ENCODE measurements at places on chromosomes 6 and 20.
A peak's percentile ranks its signal among the peaks of the same experiment; 100 is the strongest.

- DNase-seq, result no peak
These were observed 22.2 kb downstream of the PSMG4 start for GRCh38 chr6:3280866-3281465.

DNA sequence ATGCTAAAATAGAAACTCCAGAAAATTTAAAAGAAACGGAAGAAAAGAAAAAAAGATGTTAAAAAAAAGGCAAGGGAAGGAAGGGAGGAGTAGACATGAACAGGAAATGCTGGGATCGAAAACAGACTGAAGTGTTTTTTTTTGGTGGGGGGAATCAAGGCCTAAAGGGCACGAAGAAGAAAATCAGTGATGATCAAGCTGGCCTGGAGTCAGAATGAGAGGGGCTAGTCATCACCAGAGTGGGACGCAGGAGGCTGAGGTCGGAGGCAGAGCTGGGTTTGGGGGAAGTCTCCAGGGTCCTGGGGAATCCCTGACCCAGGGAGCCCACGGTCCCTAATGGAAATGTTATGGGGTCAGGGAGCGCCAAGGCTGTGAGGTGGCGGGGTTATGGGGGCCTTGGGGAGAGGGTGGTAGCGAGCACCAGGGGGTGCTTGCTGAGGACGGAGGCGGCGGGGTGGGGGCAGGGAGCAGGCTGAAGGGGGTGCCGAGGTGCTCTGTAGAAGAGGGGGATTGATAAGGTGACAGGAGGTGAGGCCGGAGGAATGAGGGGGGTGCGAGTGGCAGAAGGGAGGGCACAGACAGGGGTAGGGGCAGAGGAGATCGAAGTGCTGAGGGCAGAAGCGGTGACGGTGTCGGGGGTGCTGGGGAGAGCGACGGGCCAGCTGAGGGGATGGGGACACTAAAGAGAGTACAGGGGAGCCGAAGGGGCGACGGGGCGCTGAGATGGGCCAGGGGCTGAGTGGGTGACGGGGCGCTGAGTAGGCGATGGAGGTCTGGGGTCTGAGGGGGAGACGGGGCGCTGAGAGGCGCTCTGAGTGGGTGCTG lies 684 bp downstream of the ZNFX1 start:
- DNase-seq, result peak; percentile 21

DNA sequence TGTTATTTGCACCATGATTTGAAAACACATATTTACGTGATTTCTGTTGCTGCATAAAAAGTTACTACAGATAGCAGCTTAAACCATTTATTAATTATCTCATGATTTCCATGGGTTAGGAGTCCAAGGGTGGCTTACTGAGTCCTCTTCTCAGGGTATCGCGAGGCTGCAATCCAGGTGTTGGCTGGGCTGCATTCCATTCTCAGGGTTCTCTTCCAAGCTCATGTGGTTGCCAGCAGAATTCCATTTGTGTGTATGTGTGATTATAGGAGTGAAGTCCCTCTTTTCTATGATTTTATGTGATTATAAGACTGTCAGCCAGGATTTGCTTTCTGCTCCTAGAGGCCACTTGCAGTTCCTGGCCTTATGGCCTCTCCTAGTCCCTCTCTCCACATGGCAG lies 135.1 kb downstream of the FAM83B start:
- DNase-seq, result no peak

GRCh38 chr6:13445744-13446115 lies 41.7 kb downstream of the GFOD1 start:
- no peak for DNase-seq

- no peak for DNase-seq
These were observed 712.9 kb downstream of the UTRN start for GRCh38 chr6:144997996-144998395.

GRCh38 chr6:81093051-81093450 lies 659.4 kb downstream of the TENT5A start:
- no peak for DNase-seq

- DNase-seq, result no peak
These were observed 11.9 kb upstream of the WFDC10A start for GRCh38 chr20:45617591-45617990.

- DNase-seq, result no peak
These were observed 187.1 kb downstream of the ID4 start for GRCh38 chr6:20024316-20024673.

- DNase-seq, result no peak
These were observed 112.0 kb upstream of the SGK1 start for GRCh38 chr6:134429861-134430380.

DNA sequence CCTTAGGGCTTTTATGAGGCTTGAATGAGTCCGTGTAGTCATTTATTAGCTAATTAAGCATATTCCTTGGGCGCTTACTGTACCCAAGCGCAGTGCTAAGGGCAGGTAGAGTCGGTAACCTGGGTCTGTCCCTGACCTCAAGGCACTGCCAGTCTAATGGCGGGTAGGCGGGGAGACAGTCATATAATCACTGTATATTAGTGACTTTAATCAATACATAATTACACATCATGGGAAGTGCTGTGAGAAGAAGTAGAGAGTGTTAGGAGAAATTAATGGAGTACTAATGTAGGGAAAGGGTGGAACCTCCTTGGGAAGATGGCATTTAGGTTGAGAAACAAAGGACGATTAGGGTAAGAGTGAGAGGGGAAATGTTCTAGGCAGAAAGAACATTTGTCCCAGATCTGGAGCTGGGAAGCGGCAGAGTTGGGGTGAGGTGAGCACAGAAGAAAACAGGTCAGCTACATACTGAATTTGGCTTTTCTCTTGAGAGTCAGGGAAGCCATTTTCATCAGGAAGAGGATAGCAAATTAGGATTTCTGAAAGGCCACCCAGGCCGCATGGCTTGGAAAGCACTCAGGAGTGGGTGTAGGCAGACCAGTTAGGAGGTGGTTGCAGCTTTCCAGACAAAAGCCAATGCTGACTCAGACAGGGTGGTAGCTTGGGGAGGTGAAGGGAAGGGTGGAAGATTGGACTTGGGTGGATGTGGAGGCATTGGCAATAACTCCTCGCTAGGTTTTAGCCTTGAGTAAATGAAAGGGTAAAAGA lies 954 bp upstream of the BLCAP start:
- DNase-seq, result no peak

DNA sequence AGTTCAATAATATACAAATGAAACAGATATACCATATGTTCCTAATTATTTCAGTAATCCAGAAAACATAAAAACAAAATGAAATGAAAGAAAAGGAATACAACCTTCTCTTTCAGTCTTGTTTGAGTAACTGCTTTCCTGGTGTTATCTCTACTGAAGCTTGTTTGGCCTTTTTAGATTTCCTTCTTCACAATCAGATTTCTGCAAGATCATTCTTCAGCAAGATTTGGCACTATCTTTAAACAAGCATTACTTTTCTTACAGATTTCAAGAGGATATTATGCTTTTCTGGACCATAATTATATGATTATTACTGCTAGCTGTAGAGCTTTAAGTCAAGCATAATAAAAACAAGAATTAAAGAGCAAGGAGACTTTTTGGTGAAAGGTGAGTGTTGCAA lies 120.2 kb downstream of the MYB start:
- DNase-seq, result no peak

DNA sequence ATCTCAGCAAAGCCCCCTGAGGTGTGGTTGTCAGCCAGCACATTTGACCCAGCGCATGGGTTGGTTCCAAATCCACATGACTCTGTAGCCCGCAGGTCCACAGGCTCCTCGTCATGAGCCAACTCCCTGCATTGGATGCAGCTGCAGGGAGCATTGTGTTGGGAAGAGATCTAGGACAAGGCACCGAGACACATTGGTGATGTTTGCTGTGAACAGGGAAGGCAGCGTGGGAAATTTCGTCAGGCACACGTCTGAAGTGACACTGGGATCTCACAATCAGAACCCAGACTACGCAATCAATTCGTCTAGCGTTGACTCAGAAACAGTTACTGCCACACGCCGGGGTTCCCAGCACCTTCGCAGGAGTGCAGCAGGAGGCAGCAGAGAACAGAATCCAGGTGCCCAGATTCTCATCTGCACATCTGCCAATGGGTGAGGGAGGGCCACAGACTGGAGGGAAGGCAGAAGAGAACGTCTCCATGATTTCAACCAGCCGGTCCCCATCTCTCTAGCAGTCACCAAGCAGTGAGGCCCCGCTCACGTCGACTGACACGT lies 177.0 kb downstream of the TTLL2 start:
- DNase-seq, result no peak

DNA sequence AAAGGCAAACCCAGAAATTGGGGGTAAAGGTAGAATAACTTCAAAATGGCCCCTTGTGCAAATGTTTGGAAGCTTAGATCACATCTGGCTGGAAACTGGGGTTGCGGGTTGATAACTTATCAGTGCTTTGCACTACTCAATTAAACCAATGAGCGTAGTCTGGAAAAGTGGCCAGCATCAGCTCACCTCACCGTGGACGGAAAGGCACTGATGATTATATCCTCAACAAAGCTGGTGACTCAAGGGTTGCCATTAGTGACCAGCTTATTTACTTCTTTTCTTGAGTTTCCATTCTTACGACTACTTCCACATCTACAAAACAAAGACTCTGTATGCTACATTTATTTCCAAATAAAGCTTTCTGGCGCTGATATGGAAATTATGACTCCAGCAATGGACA lies 198.5 kb upstream of the HEY2 start:
- DNase-seq, result no peak

GRCh38 chr6:47267301-47267700 lies 42.4 kb downstream of the TNFRSF21 start:
- no peak for DNase-seq

DNA sequence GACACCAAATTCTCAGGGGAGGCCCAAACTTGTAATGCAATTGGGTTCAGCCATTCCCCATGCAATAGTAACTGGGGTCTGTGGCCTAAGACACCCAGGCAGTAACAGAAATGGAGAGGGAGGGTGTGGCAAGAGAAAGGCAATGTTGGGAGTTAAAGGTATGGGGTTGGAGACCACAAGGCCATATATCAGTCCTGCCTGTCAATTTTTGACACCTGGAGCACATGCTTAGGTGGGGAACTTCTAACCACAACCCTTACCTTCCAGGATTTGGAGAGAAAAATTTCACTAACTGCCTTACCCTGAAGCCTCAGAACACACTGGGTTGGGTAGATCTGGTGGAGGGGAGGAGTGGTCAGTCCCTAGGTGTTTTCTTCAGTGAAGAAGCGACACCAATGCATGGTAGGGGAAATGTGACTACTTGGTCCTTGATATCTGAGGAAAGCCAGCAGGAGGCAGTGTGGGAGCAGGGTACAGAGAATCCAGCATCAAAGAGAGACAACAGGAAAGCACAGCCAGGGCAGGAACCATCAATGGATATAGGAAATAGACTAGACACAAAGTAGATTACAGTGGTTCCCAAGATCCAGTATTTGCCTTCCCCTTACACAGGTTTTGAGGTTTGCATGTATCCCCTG lies 6.8 kb upstream of the USP49 start:
- no peak for DNase-seq

DNA sequence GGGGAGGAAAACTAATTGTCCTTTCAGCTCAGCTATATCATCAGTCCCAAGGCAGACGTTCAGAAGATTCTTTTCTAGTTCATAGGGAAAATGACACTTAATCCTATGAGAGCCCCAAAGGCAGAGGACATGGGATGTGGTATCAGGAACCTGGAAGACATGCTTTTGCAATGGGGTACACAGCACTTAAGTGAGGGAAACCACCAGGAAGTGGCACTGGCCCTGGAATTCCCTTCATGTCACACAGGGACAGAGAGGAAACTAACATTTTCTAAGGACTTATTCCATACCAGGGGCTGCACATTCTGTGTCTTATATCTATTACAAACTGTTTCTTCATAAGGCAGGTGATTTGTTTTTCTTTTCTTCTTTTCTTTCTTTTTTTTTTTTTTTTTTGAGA lies 28.2 kb downstream of the VPS52 start:
- DNase-seq, result no peak

GRCh38 chr6:9403736-9404135 lies 968.4 kb upstream of the SLC35B3 start:
- no peak for DNase-seq

DNA sequence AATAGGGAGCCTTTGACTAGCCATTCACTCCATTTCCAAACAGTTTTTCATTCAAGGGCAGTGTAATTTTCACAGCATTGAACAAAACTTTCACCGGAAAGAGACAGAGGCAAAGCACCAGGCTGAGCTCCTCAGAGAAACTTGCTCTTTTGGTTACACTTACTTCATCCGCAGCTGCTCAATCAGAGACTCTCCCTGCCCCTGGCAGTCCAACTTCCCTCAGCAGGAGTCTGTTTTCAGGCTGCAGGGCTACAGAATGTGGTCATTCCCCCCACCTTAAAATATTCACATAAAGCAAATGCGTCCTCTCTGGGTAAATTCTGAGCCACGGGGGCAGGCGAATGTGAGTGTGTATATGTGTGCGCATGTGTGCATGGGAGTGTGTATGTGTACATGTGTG lies 70.0 kb upstream of the ZNF133 start:
- no peak for DNase-seq

GRCh38 chr6:42511803-42512422 lies 51.9 kb upstream of the UBR2 start:
- no peak for DNase-seq

GRCh38 chr20:3987296-3987695 lies 28.1 kb downstream of the RNF24 start:
- no peak for DNase-seq

DNA sequence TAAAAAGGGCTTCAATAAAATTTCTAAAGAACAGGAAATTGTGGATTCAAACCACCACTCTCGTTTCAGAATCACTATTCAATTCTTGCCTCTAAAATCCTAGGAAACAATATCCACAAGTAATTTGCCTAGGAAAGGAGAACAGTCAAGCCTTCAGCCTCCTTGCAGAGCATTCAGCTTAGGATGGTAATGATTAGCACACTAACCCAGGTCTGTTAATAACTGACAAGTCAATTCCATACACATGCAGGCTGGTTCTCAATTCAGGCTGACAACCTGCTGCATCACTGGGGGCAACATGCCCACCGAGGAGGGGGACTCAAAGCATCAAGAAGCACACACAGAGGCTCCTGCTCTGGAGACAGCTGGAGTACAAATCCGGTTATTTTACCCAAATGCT lies 57.6 kb downstream of the GMDS start:
- no peak for DNase-seq

DNA sequence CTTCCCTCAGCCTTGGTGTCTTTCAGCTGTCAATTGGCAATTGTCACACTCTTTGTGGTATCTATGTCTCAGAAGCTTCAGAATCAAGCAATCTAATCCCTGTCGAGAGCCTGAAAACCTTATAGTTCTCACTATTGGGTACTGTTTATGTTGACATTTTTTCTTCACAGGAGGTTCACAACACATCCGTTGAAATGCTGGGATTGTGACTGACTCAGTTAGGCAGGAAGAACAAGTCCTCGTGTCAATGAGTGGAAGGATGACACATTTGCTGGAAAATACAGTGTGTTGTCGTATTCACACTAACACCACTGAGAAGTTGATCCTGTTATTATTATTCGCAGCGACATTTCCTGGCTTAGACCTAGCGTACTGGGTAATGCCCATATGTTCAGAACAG lies 163.9 kb upstream of the CITED2 start:
- DNase-seq, result no peak

GRCh38 chr20:32841174-32841573 lies 17.5 kb upstream of the EFCAB8 start:
- DNase-seq, result no peak

Measured in stimulated activated CD8-positive, alpha-beta memory T cell treated with anti-CD3 and anti-CD28 coated beads, Interleukin-4, amount 100 ng/mL, for 4 hours (primary cell).